ENCODE measurements at places on chromosomes 5 and 9. TPM values are rescaled to one million over a fixed set of nuclear protein-coding genes. Genes with fewer than 3 reads are reported as not detected.

- H3K4me3 ChIP-seq: no peak overlapping the region
- no peaks in the 10 kb centered on the region for H3K4me1 ChIP-seq
- H3K27ac ChIP-seq: no peak overlapping the region
- H3K27me3 ChIP-seq: no peaks in the 10 kb centered on the region
Observed at GRCh38 chr5:109027983-109028607, 280.4 kb downstream of the FER start.

The RNF208 gene
- 3.6 TPM for total RNA-seq

- no peak overlapping the region for H3K27ac ChIP-seq
- no peak for DNase-seq
- no peaks in the 10 kb centered on the region for H3K4me1 ChIP-seq
- H3K4me3 ChIP-seq: no peak overlapping the region
- no peaks in the 10 kb centered on the region for H3K36me3 ChIP-seq
- H3K27me3 ChIP-seq: peaks cover 10% of the 10 kb centered on the region
Observed at GRCh38 chr5:72480841-72481240, 26.4 kb downstream of the ZNF366 start.

DNA sequence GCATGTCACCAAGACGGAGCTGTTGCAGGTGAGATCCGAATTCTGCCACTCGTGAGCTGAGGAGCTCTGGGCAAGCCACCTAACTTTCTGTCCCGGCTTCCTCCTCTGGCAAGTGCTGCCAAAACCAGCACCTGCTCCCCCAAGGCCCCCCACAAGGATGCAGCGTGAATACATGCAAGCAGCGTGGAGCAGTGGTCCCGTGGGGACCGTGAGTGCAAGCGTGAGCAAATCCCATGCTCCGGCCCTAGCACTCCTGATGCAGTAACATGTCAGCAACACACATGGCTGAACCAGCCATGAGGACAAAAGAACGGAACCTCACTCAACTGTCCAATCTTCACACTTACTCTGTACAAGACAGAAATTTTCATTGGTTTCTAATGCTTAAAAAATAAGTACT lies 31.0 kb downstream of the NSUN2 start:
- H3K4me3 ChIP-seq: no peak overlapping the region
- no peaks in the 10 kb centered on the region for H3K4me1 ChIP-seq
- H3K27ac ChIP-seq: no peak overlapping the region
- no peaks in the 10 kb centered on the region for H3K27me3 ChIP-seq
- H3K36me3 ChIP-seq: peaks cover 75% of the 10 kb centered on the region
- no peak for DNase-seq

DNA sequence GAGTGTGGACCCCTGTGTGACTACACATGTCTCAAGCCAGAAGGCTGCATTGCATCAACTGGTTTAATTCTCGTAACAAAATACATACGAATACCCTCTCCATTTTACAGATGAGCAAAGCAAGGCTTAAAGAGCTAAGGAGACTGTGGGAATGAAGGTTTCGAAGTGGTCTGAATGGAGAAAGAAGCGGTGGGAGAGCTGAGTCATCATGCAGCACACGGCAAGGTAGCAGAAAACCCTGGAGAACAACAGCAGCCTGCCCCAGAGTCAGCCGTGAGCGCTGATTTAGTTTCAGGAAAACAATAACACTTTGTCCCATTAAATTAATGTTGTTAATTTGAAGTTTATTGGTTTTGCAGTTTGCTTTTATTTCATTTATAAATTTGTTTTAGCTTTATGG lies 223.8 kb downstream of the HSPA4 start:
- DNase-seq: no peak
- H3K4me1 ChIP-seq: no peaks in the 10 kb centered on the region
- no peaks in the 10 kb centered on the region for H3K36me3 ChIP-seq
- no peak overlapping the region for H3K4me3 ChIP-seq
- H3K27ac ChIP-seq: no peak overlapping the region

GRCh38 chr5:126676195-126676624 lies 75.5 kb downstream of the PHAX start:
- H3K27me3 ChIP-seq: no peaks in the 10 kb centered on the region
- H3K36me3 ChIP-seq: no peaks in the 10 kb centered on the region
- peaks cover 23% of the 10 kb centered on the region for H3K4me1 ChIP-seq
- H3K27ac ChIP-seq: peak overlapping the region; percentile 47

GRCh38 chr9:137348769-137349470 lies 46.8 kb upstream of the NRARP start:
- DNase-seq: no peak
- H3K36me3 ChIP-seq: no peaks in the 10 kb centered on the region
- H3K4me1 ChIP-seq: no peaks in the 10 kb centered on the region
- H3K4me3 ChIP-seq: no peak overlapping the region

- no peak for DNase-seq
- H3K36me3 ChIP-seq: no peaks in the 10 kb centered on the region
- H3K4me3 ChIP-seq: no peak overlapping the region
- no peak overlapping the region for H3K27ac ChIP-seq
- no peaks in the 10 kb centered on the region for H3K27me3 ChIP-seq
Observed at GRCh38 chr9:126000731-126001580, 253.8 kb downstream of the PBX3 start.

The BTNL9 gene
- total RNA-seq: not detected

- peaks cover 6% of the 10 kb centered on the region for H3K4me1 ChIP-seq
- no peak overlapping the region for H3K27ac ChIP-seq
- H3K27me3 ChIP-seq: no peaks in the 10 kb centered on the region
- DNase-seq: no peak
- H3K4me3 ChIP-seq: no peak overlapping the region
Observed at GRCh38 chr5:98428806-98429205, 344.7 kb upstream of the RGMB start.

The PTGS1 gene
- 0.26 TPM for total RNA-seq

DNA sequence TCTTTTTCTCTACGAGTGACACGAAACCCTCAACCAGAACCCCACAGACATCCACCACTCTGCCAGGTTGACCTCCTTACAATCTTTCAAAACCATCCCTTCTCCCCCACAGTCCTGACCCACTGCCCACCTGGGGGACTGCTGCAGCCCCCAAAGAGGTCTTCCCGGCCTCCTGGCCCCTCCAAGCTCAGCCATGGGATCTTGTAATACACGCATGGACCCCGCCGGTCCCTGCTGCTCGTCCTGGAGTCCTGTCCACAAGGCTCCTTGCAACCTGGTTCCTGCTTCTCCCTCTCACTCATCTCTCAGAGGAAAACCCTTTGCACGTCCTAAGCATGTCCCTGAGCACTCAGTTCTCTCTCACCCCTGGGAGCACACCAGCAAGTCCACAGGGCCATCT lies 187.3 kb downstream of the CDK5RAP2 start:
- no peak overlapping the region for H3K27ac ChIP-seq
- no peak for DNase-seq
- peaks cover 40% of the 10 kb centered on the region for H3K4me1 ChIP-seq
- H3K27me3 ChIP-seq: no peaks in the 10 kb centered on the region
- peaks cover 71% of the 10 kb centered on the region for H3K36me3 ChIP-seq
- no peak overlapping the region for H3K4me3 ChIP-seq

GRCh38 chr9:127388856-127389238 lies 8.1 kb upstream of the SLC2A8 start:
- peaks cover 55% of the 10 kb centered on the region for H3K27me3 ChIP-seq
- peak overlapping the region; percentile 68 for H3K27ac ChIP-seq
- H3K4me1 ChIP-seq: peaks cover 26% of the 10 kb centered on the region
- no peak overlapping the region for H3K4me3 ChIP-seq

DNA sequence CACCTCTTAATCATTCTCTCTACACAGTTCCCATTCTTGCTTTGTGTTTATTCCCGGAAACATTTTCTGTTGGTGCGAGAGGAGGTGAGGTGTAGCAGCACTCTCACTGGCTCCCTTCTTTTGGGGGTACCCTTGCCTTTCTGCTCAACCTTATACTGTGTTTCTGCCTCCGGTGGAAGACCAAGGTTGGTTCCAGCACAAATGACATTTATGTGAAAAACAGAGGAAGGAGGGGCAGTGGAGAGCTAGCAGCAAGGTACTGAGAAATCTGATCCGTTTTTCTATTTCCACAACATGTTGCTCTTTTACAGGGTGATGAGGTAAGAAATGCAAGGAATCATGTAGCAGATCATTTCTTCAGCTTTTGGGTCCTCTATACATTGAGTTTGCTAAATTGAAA lies 648.0 kb upstream of the DMAC1 start:
- no peaks in the 10 kb centered on the region for H3K36me3 ChIP-seq
- DNase-seq: no peak
- no peaks in the 10 kb centered on the region for H3K27me3 ChIP-seq
- no peak overlapping the region for H3K27ac ChIP-seq
- no peak overlapping the region for H3K4me3 ChIP-seq

The OTP gene
- total RNA-seq: not detected

DNA sequence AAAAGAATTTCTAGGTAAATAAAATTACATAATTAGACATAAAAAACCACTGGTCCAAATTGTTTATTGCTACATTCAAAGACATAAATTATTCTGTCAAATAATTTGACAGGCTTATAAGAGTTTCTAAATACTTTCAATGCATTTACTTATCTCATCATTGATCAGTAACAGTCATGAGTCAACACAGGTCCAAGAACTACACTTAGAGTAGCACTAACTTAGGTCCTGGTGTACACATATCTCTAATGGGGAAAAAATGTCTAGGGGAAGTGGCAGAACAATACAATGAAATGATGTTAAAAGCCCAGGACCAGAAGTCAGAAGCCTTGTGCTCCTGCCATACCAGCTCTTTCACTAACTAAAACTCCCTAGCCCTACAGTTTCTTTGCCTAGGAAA lies 96.5 kb upstream of the SLCO6A1 start:
- no peak for DNase-seq
- H3K4me3 ChIP-seq: no peak overlapping the region

The TICAM2 gene
- 0.47 TPM for total RNA-seq

The DOCK8 gene
- 389 TPM for total RNA-seq

The PCDHAC1 gene
- total RNA-seq: not detected

The ARID3C gene
- 0.34 TPM for total RNA-seq

- no peak for DNase-seq
- H3K4me1 ChIP-seq: peaks cover 12% of the 10 kb centered on the region
- no peaks in the 10 kb centered on the region for H3K27me3 ChIP-seq
- H3K27ac ChIP-seq: no peak overlapping the region
Observed at GRCh38 chr9:127058645-127059021, 63.8 kb downstream of the ANGPTL2 start.

- no peak for DNase-seq
- H3K27ac ChIP-seq: no peak overlapping the region
- H3K4me3 ChIP-seq: no peak overlapping the region
Observed at GRCh38 chr5:143495821-143496275, 92.4 kb upstream of the NR3C1 start.

DNA sequence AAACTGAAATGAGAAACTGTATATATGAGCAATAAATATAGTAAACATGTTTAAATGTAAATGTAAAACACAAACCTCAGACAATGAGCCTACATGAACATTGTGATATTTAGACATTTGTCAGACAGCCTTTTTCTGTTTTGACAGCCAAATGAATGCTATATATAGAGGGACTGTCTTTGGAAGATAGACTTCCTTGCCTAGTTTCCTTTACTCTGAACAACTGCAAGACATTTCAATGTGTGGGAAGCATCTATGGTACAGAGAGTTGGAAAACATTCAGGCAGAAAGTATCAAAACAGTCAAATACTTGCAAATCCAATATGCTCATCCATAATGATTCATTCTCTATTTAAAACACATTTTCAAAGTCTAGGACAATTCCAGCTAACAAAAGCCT lies 31.7 kb upstream of the TUSC1 start:
- H3K27me3 ChIP-seq: no peaks in the 10 kb centered on the region
- H3K4me3 ChIP-seq: no peak overlapping the region
- H3K36me3 ChIP-seq: no peaks in the 10 kb centered on the region
- H3K4me1 ChIP-seq: no peaks in the 10 kb centered on the region
- H3K27ac ChIP-seq: no peak overlapping the region

The FAM13B gene
- 37.7 TPM for total RNA-seq

The SPATA6L gene
- total RNA-seq: 0.29 TPM

DNA sequence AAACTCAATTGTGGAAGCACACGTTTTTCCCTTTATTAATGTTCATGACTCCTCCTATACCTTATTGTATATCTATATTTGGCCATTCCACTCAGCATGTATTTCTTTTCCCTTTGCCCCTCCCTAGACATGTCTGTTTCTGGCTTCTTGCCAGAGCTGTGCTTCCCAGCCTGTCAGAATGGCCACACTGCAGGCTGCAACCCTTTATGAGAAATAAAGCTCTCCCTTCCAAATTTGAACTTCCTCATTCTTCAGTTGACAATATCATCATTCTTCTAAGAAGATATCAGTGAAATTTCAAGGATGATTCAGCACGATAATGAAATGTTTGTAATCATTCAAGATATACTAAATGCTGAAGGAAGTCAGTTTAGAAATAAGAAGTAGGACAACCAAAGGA lies 107.6 kb upstream of the PRSS3 start:
- no peak overlapping the region for H3K4me3 ChIP-seq
- no peaks in the 10 kb centered on the region for H3K36me3 ChIP-seq
- peaks cover 49% of the 10 kb centered on the region for H3K27me3 ChIP-seq

DNA sequence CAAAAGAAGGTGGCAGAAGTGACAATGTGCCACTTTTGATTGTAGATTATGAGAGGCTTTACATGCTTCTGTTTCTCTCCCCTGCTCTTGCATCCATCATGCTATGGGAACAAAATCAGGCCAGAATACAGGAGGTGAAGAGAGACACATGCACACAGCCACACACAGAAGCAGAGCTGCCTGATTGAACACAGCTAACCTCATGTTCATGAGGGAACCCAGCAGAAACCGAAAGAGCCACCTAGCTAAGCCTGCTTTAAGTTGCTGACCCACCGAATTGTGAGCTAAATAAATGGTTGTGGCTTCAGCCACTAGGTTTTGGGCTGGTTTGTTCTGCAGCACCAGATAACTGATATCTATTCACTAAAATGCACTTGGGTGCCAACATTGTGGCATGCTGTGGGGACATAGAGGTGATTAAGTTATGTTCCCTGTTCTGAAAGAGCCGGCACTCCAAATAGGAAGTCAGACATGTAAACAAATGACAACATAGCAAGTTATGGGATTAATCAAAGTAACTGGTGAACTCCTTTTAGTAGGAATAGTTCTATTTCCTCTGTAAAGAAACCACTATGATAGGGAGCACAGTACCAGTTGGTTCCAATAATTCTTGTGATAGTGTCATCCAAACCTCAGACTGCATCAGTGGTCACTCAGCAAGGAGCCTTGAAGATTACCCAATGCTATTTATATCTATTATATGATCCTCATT lies 93.6 kb upstream of the TNC start:
- H3K36me3 ChIP-seq: no peaks in the 10 kb centered on the region
- no peak for DNase-seq
- H3K27ac ChIP-seq: no peak overlapping the region
- H3K27me3 ChIP-seq: peaks cover 11% of the 10 kb centered on the region

The PCDHGA2 gene
- not detected for total RNA-seq

- peaks cover 7% of the 10 kb centered on the region for H3K27me3 ChIP-seq
- peaks cover 44% of the 10 kb centered on the region for H3K4me1 ChIP-seq
- H3K27ac ChIP-seq: no peak overlapping the region
- H3K4me3 ChIP-seq: no peak overlapping the region
- no peak for DNase-seq
- H3K36me3 ChIP-seq: peaks cover 3% of the 10 kb centered on the region
Observed at GRCh38 chr5:54990841-54991258, 5.5 kb upstream of the ESM1 start.

GRCh38 chr5:169542811-169543210 lies 40.8 kb upstream of the SPDL1 start:
- DNase-seq: no peak
- no peak overlapping the region for H3K4me3 ChIP-seq
- peaks cover 11% of the 10 kb centered on the region for H3K27me3 ChIP-seq
- H3K27ac ChIP-seq: no peak overlapping the region

GRCh38 chr5:11640158-11640873 lies 263.9 kb downstream of the CTNND2 start:
- no peaks in the 10 kb centered on the region for H3K36me3 ChIP-seq
- H3K4me1 ChIP-seq: peaks cover 6% of the 10 kb centered on the region
- H3K27me3 ChIP-seq: no peaks in the 10 kb centered on the region
- no peak overlapping the region for H3K4me3 ChIP-seq
- H3K27ac ChIP-seq: no peak overlapping the region

- H3K4me3 ChIP-seq: peak overlapping the region; percentile 29
- peaks cover 60% of the 10 kb centered on the region for H3K4me1 ChIP-seq
- no peak for DNase-seq
- H3K36me3 ChIP-seq: peaks cover 32% of the 10 kb centered on the region
Observed at GRCh38 chr5:131536211-131536826, 98.7 kb downstream of the RAPGEF6 start.
